Stimulated activated CD4-positive, alpha-beta T cell treated with anti-CD3 and anti-CD28 coated beads, Interleukin-1b, Interleukin-23, amount 100 ng/mL, for 1 hour (primary cell): ENCODE measurements at places on chromosomes 3 and 15.

GRCh38 chr15:98422130-98422478 is 226.2 kb upstream of the IGF1R start:
- no peak for DNase-seq

DNA sequence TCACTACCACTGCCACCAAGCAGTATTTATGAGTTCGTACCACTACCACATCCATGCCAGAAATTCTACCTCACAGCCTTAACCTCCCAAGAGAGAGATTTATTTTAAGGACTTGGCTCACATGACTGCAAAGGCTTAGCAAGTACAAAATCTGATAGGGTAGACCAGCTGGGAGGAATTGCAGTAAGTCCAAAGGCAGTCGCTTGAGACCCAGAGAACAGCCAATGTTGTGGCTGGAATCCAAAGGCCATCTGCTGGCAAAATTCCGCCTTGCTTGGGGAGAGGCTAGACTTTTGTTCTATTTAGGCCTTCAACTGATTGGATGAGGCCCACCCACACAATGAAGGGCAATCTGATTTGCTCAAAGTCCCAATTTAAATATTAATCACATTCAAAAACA is 101.4 kb upstream of the STT3B start:
- DNase-seq: no peak

DNA sequence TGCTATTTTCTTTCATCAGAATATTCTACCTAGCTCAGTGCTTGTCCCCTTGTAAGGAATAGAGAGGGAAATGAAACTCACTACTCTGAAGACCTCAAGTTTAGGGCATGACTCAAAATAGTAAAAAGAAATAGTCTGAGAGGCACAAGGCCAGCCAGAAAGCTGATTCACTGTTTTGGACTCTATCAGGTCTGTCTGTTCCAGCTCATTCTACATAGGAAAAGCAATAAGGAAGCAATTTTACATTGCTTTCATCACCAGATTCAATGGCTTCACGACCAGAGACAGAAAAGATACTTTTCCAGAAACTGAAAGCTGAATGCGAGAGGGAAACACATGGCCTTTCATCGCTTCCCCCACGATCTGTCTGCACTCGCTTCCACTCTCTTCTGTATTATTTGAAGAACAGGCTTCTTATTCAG is 276.0 kb downstream of the GBE1 start:
- DNase-seq: no peak

DNA sequence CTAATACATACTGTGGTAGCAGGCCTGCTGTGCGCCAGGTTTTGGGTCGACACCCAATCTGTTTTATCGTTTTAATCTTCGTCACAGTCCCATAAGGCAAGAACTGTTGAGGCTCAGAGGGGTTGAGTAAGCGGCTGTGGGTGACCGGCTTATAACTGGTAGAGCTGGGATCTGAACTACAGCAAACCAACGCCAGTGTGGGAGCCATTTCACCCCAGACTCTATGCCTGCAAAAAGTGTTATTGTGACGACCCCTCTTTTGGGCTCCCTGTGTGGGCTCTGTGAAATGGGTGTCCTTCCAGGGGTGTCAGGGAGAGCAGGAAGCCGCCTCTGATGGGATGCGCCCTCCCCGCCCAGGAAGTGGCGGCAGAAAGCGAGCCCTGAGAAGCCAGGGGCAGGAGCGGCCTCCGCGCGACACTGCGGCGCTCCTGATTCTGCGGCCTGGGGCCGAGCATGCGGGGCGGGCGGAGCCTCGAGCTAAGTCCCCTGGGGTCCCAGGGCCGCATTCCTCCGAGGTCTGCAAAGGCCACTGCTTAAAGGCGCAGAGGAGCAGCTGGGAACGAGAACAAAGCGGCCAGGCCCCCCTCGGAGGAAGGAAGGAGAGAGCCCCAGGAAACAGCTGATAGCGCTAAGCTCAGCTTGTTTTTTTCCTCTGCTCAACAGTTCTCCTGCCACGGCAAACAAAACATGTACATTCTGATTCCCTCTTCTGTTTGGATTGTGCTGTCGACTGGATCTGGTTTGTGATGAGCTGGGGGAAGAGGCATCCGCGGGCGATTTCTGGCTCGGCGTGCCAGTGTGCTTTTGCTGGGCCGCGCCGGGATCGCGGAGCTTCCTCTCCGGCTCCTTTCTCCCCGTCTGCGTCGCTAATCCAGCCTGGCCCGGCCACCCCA is 33.9 kb downstream of the GRK7 start:
- no peak for DNase-seq

DNA sequence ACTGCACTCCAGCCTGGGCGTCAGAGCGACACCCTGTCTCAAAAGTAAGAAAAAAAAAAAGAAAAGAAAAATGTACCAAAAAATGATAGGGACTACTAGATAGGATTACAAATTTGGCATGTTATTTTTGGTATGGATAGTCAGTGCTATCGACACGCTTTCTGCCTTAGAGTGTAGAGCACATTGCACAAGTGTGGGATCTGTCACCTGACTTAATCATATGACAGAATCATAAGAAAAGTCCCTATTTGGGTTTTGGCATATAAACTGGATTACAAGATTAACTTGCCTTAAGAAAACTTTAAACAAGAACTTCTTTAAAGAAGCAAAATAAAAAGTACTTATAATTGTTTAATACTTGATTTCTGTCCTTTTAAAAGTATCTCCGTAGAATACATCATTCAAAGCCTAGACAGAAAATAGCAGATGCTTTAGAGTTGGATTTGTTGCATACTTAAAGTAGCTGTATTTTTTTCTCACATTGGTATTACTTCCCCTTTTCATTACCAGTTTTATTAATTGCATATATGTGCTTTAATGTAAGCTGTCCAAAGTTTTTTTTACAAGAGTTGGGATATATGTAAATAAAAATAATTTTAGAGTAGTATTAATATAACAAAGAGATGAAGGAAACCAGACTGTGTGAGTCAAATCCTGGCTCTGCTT is 7.8 kb downstream of the ATP6V1A start:
- DNase-seq: no peak

GRCh38 chr3:151550025-151550618 is 89.3 kb upstream of the IGSF10 start:
- no peak for DNase-seq

GRCh38 chr15:86236356-86237110 is 156.9 kb downstream of the AGBL1 start:
- DNase-seq: no peak

GRCh38 chr15:85164841-85165466 is 183.3 kb downstream of the PDE8A start:
- DNase-seq: no peak

GRCh38 chr3:25689226-25689625 is 24.5 kb upstream of the TOP2B start:
- DNase-seq: no peak

GRCh38 chr3:177615015-177615414 is 417.7 kb upstream of the TBL1XR1 start:
- no peak for DNase-seq

GRCh38 chr15:48475600-48476395 is 144.6 kb downstream of the DUT start:
- no peak for DNase-seq

GRCh38 chr3:9784965-9785364 is 7.3 kb downstream of the TADA3 start:
- no peak for DNase-seq

GRCh38 chr3:107765524-107765923 is 242.8 kb downstream of the BBX start:
- no peak for DNase-seq

- no peak for DNase-seq
Observed at GRCh38 chr15:94282269-94283250, 51.2 kb downstream of the MCTP2 start.

- no peak for DNase-seq
Observed at GRCh38 chr3:120559242-120560061, 36.7 kb upstream of the NDUFB4 start.

GRCh38 chr3:59212128-59212779 is 162.4 kb upstream of the CFAP20DC start:
- DNase-seq: no peak

DNA sequence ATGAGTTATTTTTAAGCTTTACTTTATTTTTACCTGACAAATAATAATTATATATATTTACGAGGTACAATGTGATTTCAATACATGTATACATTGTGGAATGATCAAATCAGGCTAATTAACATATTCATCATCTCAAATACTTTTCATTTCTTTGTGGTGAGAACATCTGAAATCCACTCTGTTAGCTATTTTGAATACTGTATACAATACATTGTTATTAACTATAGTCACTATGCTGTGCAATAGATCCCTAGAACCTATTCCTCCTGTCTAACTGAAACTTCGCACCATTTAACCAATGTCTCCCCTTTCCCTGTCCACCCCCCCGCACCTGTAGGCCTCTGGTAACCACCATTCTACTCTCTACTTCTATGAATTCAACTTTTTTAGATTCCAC is 7.9 kb upstream of the SPPL2A start:
- no peak for DNase-seq

GRCh38 chr15:84908564-84908963 is 24.1 kb downstream of the SLC28A1 start:
- DNase-seq: no peak

GRCh38 chr3:31978553-31978952 is 2.5 kb downstream of the OSBPL10 start:
- no peak for DNase-seq

DNA sequence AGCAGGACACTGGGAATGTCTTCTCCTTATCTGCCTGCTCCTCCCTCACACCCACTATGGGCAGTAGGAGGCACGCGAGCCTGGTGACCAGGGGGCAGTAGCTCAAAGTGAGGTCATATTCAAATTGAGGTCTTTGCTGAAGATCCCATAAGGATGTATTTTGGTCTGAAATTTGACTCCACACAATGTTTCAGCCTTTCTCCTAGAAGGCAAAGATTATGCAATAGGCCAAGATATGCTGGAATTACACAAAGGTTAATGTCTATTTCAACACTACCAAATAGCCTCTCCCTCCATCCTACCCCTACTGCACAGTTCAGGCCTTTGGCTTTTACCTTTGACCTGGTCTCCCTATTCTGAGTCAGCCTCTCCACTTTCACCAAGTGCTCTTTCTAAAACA is 203.0 kb downstream of the TIGIT start:
- no peak for DNase-seq

GRCh38 chr3:101758224-101758623 is 20.8 kb upstream of the NXPE3 start:
- DNase-seq: no peak

DNA sequence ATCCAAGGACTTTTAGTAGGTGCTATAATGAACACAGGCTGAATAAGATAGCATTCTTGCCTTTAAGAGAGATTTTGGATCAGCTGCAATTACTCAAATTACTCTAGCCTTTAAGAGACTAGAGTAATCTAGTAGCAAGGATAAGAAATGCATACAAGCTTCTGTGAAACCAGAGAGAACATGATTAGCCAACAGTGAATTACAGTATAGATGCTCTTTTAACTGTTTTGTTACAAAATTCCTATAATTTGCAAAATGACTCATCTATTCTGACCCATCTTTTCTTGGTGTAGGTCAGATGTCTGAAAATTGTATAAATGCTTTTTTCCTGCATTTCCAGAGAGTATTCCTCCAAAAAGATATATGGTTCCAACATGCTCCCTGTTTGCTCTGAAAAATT is 66.9 kb downstream of the CEP63 start:
- DNase-seq: no peak

GRCh38 chr15:39479911-39480310 is 101.0 kb upstream of the THBS1 start:
- DNase-seq: no peak

GRCh38 chr15:65789759-65790425 is 2.2 kb downstream of the DENND4A start:
- no peak for DNase-seq

DNA sequence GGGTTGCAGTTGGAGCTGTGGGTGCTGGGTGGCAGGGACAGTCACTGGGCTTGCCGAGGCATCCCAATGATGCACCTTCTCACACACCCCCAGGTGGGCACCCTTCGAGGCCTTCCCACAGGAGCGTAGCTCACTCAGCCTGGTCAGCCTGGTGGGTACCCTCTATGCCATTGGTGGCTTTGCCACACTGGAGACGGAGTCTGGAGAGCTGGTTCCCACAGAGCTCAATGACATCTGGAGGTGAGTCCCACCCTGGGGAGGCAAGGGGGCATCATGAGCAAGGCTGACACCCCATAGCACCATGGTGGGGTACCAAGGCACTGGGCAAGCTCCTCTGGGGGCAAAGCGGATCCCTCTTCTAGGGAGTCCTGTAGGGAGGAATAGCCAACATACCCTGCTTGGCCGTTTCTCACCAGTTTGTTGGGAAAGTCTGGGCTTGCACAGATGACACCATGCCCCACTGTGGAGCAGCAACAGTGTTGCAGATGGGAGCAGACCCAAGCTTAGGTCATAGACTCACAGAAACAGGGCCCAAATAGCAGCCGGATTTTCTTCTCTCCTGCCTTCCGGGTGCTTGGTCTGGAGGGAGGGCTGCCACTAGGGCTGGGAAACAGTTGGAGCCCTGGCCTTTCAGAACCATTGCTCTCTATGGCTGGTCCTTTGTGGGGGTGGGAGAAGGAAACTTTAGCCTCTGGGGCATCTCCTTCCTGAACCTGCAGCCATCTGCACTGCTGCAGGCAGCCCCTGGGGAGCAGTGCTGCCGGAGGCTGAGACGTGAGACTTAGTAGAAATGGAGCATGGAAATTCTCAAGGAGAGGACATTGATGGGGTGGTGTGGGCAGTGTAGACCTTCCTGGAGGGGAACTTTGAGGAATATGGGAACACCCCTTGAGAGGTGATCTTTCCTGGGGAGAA is 5.7 kb downstream of the KLHL40 start:
- no peak for DNase-seq

GRCh38 chr3:105722943-105723556 is 145.8 kb downstream of the CBLB start:
- no peak for DNase-seq

- no peak for DNase-seq
Observed at GRCh38 chr15:72379856-72380430, 4.1 kb upstream of the HEXA start.

GRCh38 chr3:12149029-12149428 is 9.7 kb downstream of the TIMP4 start:
- DNase-seq: no peak

DNA sequence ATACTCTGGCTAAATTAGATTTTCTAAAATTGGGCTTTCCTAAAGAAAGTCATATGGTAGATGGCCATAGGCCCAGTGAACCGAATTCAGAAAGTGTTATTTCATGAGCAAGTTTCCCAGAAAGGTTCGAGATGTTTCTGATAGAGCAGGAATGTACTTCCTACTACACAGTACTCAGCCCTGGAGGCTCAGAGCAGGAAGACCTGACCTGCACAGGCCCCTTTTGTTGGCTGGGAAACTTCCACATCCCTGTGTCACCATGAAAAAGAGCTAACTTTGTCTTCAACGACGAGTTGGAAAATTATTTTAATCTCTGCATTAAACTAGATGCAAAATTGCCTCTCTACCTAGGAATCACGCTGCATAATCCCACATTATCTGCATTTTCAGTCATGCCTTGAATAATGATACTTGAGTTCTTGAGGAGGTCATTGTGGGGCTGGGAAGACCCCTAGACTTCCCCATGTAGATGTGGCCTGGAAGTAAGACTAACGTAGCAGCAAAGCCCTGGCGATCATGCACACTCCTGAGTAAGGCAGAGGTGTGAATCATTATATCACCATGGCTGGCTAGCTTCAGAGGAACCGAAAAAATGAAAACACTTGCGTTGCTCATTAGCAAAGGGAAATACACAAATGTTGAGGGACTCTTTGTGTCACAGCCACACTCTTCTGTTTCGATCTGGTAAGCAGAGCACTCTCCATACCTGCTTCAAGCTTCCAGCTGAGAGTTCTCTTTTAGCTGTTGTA is 47.1 kb downstream of the CMTM7 start:
- no peak for DNase-seq

- no peak for DNase-seq
Observed at GRCh38 chr3:40969341-40969740, 230.0 kb upstream of the CTNNB1 start.

- DNase-seq: no peak
Observed at GRCh38 chr15:90866161-90866715, 2.1 kb upstream of the FURIN start.

GRCh38 chr3:100954990-100955389 is 38.2 kb downstream of the ABI3BP start:
- DNase-seq: no peak
